ENCODE measurements at places on chromosomes 4 and X.

- DNase-seq, result no peak
Measured at GRCh38 chr4:147958489-147959065, 226.7 kb downstream of the ARHGAP10 start.

GRCh38 chr4:98864560-98864959 lies 64.4 kb downstream of the EIF4E start:
- DNase-seq, result peak; percentile 82

DNA sequence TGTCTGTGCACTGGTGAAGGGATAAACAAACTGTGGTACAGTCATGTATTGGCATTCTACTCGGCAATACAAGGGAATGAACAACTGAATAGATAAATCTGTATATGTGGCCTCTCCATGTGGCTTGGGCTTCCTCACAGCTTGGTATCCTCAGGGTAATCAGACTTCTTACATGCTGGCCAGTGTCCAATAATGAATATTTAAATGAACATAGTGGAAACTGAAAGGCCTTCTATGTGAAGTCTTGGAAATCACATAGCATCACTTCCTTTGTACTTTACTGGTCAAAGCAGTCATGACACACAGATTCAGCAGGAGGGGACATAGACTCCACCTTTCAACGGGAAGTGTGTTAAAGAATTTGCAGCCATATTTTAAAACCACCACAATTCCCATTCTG lies 33.4 kb upstream of the GPR101 start:
- no peak for DNase-seq

- DNase-seq, result no peak
Measured at GRCh38 chrX:39477762-39478120, 620.0 kb downstream of the BCOR start.

- no peak for DNase-seq
Measured at GRCh38 chr4:8504279-8505007, 63.9 kb downstream of the TRMT44 start.

DNA sequence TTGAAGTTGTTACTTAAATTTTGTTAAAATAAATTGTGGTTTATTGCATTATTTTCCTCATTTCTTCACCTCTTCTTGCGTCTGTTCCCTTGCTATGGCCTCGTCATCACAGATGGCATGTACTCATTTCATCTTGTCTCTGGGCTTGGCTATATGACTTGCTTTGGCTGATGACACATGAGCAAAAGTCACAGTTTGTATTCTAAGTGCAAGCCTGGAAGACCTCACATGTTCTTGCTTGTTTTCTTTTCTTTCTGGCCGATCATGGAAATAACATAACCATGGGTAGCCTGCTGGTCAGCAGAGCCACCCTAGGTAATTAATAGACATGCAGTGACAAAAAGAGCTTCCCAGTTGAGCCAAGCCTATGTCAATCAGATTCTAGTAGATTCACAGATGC lies 527.9 kb downstream of the SPRY1 start:
- DNase-seq, result no peak

- no peak for DNase-seq
Measured at GRCh38 chrX:7334253-7334935, 186.4 kb upstream of the PUDP start.

DNA sequence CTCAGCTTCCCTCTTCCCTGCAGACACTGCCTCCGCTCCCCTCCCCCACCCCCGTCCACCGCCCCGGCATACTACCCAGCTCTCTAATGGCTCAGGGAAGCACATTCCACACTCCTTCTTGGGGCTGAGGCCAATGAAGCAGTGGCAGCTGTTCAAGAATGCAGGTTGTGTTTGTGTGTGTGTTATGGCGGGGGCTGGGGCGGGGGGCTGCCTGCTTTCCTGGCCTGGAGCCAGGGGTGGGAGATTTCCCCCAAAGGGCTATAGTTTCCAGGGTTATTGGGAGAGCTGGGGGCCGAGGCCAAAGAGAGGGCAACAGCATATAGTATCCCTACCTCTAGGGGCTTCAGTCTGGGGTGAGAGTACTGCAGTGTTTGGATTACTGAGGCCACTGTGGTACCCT lies 149.4 kb downstream of the EFNB1 start:
- no peak for DNase-seq

DNA sequence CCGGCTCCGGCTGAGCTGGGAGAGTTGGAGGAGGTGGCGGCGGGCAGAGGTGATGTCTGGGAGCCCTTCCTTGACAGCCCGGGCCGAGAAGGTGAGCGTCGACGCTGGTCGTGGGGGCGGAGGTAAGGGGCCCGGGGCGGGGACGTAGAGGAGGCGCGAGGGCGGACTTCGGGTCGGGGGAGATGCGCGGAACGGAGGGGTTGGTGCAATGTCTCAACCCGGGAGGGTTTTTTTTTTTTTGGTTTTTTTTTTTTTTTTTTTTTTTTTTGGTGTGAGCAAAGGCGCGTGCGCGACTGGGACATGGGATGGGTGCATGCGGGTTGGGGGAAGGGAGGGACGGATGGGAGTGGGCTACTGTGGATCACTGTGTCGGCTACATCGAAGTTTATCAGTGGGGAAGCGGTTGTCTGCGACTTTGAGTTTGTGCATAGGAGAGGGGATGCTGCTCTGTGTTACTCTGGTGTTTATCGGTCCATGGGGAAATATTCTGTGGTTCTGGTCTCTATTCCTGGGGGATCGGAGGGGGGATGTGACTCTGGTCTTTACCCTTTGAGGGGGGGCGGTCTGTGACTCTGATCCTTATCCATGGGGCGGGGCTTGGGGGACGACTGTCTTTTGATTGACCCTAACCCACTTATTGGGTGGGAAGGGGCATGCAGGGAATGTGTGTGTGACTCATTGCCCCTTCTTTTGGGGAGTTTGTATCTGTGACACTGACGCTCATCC lies 537 bp downstream of the RBM10 start:
- peak; percentile 9 for DNase-seq

- DNase-seq, result peak; percentile 8
Measured at GRCh38 chrX:39688576-39689375, 409.0 kb downstream of the BCOR start.

DNA sequence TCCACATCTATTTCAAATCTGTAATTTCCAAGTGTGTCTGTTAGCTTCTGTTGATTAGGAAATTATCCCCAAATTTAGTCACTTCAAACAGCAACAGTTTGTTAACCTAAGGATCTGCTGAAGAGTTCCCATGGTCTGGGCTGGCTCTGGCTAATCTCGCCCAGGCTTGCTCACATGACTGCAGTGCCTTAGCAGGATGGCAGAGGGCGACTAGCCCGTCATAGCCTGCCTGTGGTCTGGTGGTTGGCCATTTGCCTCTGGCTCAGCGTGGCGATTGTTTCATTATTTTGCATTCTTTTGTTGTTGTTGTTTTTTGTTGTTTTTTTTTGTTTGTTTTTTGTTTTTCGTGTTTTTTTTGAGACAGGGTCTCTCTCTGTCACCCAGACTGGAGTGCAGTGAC lies 264.0 kb downstream of the TRIML1 start:
- no peak for DNase-seq

DNA sequence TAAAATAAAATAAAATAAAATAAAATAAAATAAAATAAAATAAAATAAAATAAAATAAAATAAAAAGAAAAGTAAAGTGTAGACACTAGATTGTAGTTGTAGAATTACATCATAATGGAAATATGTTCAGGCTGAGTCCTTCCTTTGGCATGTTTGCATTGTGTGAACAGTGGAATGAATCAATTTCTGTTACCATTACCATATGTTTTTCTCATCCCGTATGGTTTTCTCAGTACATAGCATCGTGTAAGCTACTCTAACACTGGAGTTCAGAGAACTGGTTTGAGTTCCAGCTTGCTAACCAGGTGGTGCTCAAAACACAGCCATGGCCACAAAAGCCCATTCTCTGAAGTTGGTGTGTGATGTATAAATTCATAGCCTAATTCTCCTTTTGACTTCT lies 45.9 kb downstream of the USP11 start:
- no peak for DNase-seq

DNA sequence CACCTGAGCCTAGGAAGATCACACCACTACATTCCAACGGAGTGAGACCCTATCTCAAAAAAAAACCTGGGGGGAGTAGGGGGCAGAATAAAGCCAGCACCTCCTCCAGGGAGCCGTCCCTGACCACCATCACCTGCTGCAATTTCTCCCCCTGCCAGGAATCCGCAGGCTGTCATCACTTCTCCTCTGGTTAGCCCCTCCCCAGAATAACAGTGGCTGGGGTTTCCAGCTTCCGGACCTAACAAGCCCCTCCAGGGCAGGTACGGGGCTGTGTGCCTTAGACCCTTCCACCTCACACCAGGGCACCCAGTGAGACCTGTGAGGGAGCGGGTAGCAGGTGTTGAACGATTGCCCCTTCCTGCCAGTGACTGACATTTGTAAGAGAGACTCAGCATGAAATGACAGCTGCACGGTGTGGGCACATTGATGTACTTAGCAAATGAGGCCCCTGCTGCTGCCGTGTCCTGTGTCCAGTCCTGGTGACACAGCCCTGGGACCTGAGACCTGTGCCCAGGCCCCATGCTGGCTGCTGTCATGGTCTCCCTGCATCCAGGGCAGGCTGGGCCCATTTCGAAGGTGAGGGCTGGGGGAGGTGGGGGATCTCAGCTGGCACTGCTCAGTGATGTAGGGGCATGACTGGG lies 6.7 kb upstream of the WFS1 start:
- no peak for DNase-seq

DNA sequence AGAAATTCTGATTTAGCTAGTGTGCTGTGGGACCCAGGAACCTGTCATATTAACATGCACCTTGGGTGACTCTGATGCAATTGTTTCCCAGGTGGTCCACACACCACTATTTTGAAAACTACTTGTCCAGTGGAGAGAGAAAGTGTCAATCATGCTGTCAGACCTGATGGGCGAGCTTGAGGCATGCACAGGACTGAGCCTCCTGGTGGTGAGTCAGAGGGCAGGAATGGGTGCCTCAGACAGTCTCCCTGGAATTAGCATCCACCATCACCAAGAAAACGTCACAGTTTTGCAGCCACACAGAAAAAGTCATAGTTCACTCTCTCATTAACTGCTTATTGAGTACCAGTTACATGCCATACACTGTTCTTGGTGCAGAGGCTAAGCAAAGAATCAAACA lies 181.8 kb upstream of the MAOA start:
- DNase-seq, result no peak

DNA sequence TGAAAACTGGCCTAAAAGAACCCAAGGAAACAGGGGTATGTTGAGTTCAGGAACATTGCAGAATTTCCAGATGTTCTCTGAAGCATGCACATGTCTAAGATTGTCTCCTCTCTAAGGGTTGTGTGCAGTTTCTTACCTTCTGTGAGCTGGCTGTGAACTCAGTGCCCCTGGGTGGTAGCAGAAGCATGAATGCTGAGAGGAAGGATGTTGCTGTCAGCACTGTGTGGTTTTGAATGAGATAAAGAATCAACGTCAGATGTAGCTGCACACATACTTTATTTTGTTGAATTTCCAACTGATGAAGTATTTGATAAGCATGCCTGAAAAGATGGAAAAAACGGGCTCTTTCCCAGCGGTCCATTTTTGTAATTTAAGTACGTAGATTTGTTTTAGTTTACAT lies 23.8 kb upstream of the CD38 start:
- DNase-seq, result peak; percentile 51

- no peak for DNase-seq
Measured at GRCh38 chr4:56733352-56733751, 52.3 kb upstream of the HOPX start.

- no peak for DNase-seq
Measured at GRCh38 chrX:100710816-100711215, 21.1 kb downstream of the SYTL4 start.

DNA sequence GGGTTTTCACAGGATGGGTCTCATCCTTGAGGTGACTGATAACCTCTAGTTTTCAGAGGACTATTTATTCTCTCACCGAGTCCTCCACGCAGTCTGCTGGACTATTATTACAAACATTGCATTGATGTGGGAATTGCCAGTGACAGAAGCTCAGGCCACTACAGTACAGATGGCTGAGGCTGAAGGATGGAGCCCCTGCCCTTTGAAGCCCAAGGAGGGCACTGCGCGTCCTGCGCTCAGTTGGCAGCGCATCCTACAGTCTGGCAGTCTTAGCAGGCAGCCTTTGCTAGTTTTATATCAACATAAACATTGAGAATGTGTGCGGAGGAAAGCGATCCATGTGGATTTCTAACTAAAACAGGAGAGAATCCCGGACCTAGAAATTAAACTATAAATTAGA lies 1.5 kb upstream of the RELL1 start:
- no peak for DNase-seq

DNA sequence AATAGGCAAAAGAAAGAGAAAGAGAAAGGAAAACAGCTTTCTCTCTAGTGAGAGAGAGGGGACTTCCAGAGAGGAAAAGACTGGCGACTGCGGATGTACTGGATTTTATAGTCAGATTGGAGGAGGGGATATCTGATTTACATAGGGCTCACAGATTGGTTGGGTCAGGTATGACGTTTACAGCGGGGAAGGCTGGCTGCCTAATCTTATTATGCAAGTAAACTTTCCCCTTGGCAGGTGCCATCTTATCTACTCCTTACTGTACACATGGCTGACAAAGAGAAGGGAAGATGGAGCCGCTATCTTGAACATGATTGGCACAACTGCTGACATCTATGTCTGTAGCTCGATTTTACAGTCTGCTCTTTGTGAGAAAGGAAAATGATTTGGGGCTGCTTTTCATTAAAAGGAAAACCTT lies 25.4 kb downstream of the RBPJ start:
- no peak for DNase-seq

- no peak for DNase-seq
Measured at GRCh38 chr4:26879805-26880204, 19.2 kb downstream of the STIM2 start.

- no peak for DNase-seq
Measured at GRCh38 chr4:70691661-70692060, 3.3 kb downstream of the UTP3 start.

- no peak for DNase-seq
Measured at GRCh38 chr4:2424581-2424980, 5.8 kb downstream of the CFAP99 start.

GRCh38 chr4:16222957-16223527 lies 3.2 kb downstream of the TAPT1 start:
- DNase-seq, result no peak

GRCh38 chr4:186058253-186058979 lies 10.5 kb upstream of the TLR3 start:
- DNase-seq, result peak; percentile 12

GRCh38 chr4:45353161-45353560 lies 626.8 kb upstream of the GNPDA2 start:
- DNase-seq, result no peak

GRCh38 chr4:2303686-2304320 lies 41.9 kb upstream of the MXD4 start:
- DNase-seq, result no peak

GRCh38 chr4:54157606-54158005 lies 57.6 kb downstream of the GSX2 start:
- DNase-seq, result no peak

GRCh38 chr4:183147196-183147595 lies 48.1 kb downstream of the WWC2 start:
- no peak for DNase-seq

DNA sequence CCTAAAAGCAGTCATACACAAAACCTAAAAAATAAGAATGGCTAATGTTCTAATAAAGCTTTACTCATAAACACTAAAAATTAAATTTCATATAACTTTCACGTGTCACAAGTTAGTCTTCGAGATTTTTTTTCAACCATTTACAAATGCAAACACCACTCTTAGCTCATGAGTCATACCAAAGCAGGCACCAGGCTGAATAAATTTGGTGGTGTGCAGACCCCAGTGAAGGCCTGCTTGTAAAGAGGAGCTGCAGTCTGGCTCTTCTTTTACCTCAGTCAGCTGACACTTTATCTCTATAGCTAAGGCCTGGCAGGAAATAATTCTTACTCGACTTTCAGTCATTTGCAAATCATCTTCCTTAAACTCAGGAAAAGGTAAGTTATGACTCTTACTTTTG lies 37.4 kb downstream of the CLOCK start:
- no peak for DNase-seq

- no peak for DNase-seq
Measured at GRCh38 chr4:186840771-186841301, 117.2 kb upstream of the FAT1 start.

Data from activated CD4-positive, alpha-beta T cell treated with anti-CD3 and anti-CD28 coated beads, Interleukin-2, Interleukin-6, amounts not matched to agents 100 ng/mL and 50 ng/mL, durations not matched to agents 16 hours and 8 hours (primary cell).